ENCODE measurements at places on chromosomes 4 and X.

- no peak for DNase-seq
Observed at GRCh38 chr4:7752649-7753048, 187.0 kb downstream of the AFAP1 start.

DNA sequence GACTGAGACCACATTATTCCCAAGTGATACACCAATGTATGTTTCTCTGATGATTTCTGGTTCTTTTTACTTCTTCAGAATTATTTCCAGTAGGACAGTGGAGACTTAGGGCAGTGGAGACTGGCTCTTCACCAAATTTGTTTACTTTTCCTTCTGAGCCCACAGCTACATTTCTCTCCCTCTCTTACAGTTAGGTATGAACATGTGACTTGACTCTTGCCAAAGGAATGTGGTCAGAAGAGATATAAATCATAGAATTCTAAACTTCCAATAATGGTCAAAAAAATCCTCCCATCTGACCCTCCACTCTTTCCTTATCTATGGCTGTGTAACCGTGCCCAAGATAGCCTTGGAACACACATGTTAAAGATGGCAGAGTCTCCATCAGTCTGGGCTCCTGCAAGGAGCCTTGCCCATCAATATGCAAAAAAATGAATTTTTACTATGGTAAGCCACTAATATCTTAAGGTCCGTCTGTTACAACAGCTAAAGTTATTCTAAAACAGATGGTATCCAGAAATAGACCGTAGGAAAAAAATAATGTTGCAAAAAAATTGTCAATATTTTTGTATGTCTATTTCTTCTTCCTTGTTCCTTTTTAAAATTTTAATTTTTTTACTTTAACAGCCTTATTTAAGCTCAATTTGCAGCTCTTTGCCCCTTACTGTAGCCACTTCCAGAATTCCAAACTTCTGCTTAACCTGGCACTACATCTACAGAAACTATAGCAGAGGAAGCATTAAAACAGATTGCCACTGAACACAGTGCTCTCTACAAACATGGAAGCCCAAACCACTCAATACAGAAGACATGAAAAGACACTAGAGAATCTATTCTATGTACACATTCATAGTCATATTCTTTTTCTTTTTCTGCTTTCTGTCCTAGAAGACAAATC is 260.7 kb downstream of the COL25A1 start:
- no peak for DNase-seq

GRCh38 chrX:68763481-68763880 is 65.3 kb upstream of the EFNB1 start:
- no peak for DNase-seq

DNA sequence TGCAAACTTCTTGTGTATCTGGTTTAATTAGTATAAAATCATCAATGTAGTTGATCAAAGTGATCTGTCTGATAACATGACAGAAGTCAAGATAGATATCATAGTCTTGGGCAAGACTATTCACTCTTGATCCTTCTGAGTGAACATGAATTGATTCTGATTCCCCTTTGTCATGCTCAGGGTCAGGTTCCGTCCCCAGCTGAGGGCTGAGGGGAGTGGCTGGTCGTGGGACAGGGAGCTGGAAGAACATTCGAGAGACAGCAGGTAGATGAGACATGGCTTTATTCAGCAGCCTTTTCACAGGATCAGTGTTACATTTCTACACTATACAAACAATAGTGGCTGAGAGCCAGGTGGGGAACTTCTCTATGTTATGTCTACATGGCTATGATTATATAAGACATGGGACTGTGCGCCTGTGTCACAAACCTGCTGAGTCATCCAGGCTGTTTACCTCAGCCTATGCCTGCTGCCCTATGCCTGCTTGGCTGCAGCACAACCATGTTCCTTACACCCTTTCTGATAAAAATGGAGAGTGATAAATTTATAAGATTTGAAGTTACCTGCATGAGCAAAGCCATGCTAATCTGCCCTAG is 586.9 kb upstream of the NR3C2 start:
- DNase-seq = no peak

DNA sequence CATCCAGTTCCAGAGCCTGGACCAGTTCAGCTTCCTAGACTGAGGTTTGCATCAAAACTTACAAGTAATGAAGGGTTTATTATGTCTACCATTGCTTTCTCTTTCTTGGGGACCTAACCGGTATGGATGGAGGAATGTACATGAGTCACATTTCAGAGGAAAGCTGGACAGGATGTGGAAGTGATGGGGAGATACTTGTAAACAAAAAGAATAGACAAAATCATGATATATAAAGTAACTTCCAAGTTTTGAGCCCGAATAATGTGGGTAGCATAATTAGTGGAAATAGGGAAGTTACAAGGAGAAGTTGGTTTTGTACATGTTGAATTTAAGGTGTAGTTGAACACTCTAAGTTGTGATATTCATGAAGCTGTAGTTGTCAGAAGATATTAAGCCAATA is 15.0 kb downstream of the FNIP2 start:
- DNase-seq = no peak

DNA sequence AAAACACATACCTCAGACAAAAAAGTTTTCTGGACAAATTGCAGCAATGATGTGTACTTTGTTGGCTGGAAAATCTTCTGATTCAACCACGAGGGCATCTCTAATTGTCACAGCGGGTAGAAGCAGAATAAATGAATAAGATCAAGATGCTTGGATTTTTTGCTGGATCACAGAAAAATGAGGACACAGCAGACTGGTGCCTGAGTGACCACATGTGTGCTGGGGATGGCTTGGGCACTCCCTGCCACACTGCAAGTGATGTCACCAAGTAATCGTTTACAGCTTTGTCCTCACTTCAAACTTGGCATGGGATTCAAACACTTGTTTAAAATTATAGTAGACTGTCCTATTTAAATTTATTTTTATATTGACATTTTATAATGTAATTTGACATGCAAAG is 557.0 kb downstream of the SPRY1 start:
- DNase-seq = no peak

GRCh38 chr4:86683983-86684382 is 89.9 kb downstream of the PTPN13 start:
- DNase-seq = no peak

- no peak for DNase-seq
Observed at GRCh38 chr4:129994715-129995114, 898.8 kb downstream of the C4orf33 start.

DNA sequence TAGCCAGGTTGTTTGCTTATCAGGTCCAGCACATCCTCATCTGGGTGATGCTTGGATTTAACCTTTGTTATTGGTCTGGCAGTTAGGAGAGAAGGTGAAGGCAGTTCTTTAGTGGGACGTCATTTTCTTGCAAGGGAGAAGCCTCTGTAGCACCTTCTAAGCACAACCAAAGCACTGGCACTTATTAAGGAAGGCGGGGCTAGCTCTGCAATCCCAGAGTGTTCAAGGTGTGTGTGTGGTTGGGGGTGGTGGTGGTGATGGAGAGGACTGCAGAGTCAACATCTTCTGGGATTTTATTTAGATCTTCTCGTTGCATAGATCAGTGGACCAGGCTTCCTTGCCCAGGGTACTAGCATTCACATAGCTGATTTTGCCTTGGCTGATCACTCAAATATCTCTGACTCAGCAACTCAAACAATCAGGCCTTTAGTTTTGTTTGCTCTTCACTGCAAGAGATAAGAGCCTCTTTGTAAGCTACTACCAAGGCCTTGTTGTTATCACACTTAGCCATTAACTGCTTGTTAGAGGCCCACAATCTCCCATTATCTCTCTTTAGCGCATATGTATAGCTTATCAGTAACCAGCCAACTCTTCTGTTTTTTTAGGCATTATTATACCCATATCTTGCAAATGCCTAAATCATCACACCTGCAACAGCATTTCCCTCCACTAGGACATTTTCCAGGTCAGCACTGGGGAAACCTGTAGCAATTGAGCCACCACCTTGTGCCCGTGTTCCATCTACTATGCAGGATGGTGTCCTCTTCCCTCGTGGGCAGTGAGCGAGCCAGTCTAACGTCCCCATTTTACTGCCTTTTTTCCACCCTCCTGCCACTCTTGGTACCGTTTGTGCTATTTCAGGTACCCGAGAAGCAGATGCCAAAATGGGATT is 36.5 kb upstream of the LINC00632 start:
- DNase-seq = no peak

DNA sequence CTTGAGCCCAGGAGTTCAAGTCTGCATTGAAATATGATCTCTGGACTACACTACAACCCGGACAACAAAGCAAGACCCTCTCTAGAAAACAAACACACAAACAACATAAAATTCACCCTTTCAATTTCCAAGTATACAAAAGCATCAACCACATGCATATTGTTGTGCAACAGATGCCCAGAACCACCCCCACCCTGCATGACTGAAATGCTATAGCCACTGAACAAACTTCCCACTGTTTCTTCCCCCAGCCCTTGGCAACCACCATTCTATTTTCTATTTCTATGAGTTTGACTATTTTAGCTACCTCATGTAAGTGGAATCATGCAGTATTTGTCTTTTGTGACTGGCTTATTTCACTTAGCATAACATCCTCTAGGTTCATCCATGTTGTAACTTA is 14.2 kb upstream of the C4orf51 start:
- DNase-seq = no peak

GRCh38 chr4:84669201-84669600 is 86.3 kb downstream of the CDS1 start:
- no peak for DNase-seq

GRCh38 chrX:148271263-148271662 is 229.2 kb upstream of the AFF2 start:
- no peak for DNase-seq

DNA sequence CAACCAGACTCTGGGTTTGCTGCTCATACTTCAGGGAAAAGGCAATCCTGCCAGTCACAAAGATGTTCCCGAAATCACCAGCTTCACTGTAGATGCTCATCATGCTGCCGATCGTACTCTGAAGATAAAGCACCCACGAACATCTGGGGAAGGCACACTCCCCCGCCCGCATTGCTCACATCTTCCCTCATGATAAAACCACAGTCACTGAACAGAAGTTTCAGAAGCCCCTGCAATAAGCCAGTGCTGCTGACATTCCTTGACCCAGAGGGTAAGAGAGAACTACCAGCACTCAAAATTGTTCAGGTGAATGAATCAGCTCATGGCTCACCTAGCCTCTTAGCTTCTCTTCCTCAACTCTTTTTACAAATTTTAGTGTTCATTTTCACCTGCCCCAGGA is 43.1 kb downstream of the SRPX2 start:
- no peak for DNase-seq

- no peak for DNase-seq
Observed at GRCh38 chr4:8176547-8177399, 18.2 kb upstream of the ABLIM2 start.

DNA sequence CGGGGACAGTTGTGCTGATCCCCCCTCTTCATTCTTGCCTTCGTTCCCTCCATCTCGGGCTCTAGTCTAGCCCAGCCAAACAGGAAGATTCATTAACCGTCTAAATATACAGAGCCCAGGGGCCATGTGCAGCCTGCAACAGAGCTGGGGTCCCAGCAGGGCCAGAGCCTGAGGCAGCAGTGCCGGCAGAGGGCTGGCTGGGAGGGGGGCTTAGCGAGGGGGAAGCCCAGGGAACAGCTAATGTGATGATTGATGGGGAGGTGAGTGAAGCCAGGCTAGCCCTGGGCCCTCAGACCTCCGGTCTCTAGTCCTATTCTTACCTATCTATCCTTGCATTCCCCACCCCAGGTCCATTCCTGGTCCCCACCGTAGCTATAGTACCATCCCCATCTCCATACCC is 22.3 kb downstream of the EFNB1 start:
- no peak for DNase-seq

GRCh38 chr4:166064721-166065120 is 191.7 kb downstream of the TLL1 start:
- DNase-seq = no peak

DNA sequence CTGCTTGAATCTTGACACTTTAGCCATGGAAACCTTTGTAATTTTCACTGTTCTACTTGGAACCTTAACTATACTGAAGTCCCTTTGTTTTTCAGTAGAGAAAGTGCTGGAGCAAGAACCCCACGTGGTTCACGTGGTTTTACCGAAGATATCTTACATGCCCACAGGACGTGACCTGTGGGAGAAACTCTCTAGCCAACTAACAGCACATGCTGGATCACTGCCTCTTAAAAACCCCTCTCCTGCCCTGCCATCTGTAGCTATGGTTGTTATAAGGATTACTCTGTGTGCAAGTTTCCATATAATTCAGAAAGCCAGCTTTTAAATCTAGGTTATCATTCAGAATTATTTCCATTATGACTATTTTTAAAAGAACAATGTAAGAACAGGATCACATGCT is 30.2 kb downstream of the SPANXD start:
- no peak for DNase-seq

DNA sequence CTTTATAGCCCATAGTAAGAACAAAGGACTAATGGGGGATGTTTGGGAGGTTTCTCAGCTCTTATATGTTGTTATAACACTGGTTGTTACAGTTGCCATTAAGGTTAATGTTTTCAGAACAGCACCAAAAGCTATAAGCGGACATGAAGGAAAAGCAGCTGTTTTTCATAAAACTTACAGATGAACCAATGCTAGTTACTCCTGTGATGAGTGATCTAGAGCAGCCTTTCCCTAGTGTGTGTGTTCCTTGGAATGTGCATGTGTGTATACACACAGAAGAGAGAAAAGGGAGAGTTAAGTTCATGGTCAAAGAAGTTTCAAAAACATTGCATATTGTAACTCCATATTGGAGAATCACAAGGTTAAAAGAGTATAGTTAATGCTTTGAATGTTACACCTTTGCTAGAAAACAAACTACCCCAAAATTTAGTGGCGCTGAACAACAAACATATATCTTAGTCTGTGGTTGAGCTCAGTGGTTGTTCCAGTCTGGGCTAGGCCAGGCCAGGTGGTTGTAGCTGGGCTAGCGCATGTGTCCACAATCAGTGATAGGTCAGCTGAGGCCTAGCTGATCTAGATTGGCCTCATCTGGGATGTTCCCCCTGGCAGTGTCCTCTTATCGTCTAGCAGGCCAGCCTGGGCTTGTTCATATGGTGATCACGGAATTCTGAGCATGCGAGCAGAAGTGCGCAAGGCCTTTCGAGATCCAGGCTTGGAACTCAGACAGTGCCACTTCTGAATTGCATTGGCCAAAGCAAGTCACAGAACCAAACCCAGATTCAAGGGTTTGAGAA is 151.0 kb downstream of the NHS start:
- DNase-seq = no peak

Data from stimulated activated CD8-positive, alpha-beta memory T cell treated with anti-CD3 and anti-CD28 coated beads, Interleukin-4, amount 100 ng/mL, for 4 hours (primary cell).